Stimulated activated CD4-positive, alpha-beta T cell treated with anti-CD3 and anti-CD28 coated beads, Interleukin-12 subunit alpha, Interleukin-12 subunit beta, amount 100 ng/mL, for 4 hours (primary cell): ENCODE measurements at places on chromosomes 3 and 15.

- no peak for DNase-seq
These were observed 313.9 kb upstream of the CTNNB1 start for GRCh38 chr3:40885430-40885829.

DNA sequence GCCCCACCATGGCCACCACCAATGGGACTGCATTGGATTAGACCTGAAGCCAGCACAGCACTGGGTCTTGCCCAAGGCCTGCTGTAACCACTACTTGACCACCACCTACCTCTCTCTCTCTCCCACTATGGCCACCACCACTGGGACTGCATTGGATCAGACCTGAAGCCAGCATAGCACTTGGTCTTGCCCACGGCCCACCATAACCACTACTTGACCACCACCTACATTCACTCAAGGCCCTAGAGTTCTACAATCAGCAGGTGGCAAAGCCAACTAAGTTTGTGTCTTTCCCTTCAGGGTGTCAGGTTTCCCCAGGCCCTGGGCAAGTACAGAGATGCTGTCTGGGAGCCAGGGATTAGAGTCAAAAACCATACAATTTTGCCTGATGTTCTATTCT, 57.6 kb downstream of the ESYT3 start:
- DNase-seq = no peak

- DNase-seq = peak; percentile 13
These were observed 174.6 kb downstream of the KLHL25 start for GRCh38 chr15:85619992-85620689.

DNA sequence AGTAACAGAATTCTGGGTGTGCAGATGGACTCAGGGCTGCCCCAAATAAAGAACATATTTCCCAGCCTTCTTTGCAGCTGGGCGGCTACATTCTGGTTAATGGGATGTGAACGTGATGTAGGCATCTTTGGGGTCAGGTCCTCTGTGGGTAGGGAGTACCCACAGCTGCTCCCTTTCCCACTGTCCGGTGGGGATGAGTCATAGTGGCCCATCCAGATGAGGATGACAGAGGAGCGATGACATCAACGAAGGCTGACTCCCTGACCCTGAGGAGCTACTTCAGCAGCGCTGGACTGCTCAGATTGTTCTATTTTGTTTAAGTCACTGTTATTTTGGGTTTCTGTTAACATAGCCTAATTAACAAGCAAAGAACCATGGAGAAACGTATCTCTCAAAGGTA, 38.0 kb downstream of the SRPRB start:
- DNase-seq = no peak

GRCh38 chr3:197791892-197792647, 1.0 kb downstream of the LRCH3 start:
- DNase-seq = no peak

GRCh38 chr3:177026505-177027277, 170.6 kb downstream of the TBL1XR1 start:
- DNase-seq = no peak

GRCh38 chr15:63264688-63265293, 12.6 kb upstream of the APH1B start:
- no peak for DNase-seq

DNA sequence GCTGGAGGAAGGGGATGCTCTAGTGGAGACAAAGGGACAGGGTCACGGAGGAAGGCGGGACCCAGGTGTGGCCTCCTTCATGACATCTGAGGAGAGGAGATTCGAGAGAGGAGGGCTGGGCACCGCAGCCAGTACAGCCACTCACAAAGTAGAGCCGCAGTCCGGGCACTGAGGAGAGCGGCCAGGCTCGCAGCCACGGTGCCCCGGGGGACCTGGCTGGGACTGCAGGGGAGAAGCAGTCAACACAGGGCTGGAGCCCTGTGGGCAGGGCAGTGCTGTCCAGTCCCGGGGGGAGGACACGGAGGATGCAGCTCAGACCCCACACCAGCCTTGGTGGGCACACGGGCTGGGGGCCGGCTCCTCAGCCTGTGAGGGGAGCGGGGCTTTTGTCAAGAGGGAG, 40.3 kb downstream of the HMCES start:
- DNase-seq = no peak

DNA sequence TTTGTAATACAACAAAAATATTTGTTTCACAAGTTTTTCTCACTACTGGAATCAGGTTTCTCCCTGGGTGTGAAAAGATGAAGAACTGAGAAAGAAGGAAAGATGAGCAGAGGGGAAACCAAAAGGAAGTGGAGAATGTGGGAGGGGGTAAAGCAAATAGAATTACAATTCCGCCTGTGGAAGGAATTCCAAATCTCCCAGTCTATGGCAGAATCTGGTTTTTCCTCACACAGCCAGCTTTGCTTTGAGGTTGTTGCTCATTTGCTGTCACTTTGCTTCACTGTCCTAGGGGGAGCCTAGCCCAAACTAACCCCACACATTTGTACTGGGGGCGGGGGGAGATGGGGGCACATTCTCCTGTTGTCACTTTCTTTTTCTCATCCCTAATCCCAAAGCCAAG, 43.9 kb downstream of the RPL22L1 start:
- DNase-seq = no peak

DNA sequence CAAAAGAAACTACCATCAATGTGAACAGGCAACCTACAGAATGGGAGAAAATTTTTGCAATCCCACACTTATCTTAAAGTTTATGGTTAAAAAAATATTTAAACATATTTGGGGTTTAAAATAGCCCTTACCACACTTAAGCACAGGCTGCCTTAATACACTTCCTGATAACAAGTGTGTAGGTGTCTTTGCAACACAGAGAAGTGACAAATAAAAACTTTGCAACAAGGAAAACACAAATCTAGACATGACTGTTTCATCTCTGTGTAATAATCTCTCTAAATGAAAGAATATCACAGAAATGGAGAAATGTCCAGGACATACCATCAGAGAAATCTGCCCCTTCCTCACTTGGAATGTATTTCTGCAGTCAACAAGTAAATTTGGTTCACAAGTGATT, 464.1 kb upstream of the ARHGEF26 start:
- no peak for DNase-seq

DNA sequence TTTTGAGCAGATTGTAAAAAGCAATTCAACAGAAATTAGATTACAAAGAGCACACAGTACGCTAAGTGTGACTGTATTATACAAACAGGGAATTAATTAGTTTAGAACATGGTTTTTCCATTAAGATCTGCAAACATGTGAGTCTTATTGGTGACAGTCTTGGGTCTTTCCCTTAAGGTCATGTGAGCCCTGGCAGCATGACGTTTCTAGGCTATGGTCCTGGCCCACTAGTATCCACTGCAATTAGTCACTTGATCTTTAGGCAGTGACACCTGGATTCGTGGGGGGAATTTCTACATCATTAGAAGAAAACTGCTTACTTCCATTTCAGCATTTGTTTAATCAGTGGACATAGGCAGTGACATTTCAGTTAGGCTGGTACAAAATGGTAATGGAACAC, 360.2 kb upstream of the NR2F2 start:
- DNase-seq = no peak

- DNase-seq = no peak
These were observed 36.6 kb upstream of the MTMR10 start for GRCh38 chr15:31027910-31028578.

- no peak for DNase-seq
These were observed 44.8 kb downstream of the ANP32A start for GRCh38 chr15:68775671-68776476.

GRCh38 chr3:183968666-183969245, 48.9 kb downstream of the ABCC5 start:
- DNase-seq = no peak

- no peak for DNase-seq
These were observed 827.0 kb downstream of the CADM2 start for GRCh38 chr3:85785766-85786165.

DNA sequence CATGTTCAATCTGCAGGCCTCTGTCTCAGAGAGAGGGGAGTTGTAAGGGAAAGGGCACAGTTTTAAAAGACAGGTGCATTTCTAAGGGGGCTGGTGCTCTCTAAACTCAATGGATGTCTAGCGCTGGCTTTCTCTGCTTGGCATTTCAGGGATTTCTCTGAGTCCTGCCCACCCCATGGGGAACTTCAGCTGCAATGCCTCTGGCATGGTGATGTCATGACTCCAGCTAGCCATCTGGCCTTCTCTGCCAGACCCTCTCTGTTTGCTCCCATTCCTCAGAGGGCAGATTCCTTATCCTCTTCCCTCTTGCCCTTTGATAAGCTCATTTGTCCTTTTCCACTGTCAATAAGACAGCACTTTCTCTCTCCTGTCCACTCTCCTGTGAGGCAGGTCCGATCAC, 40.8 kb downstream of the RPLP1 start:
- no peak for DNase-seq

GRCh38 chr3:64460141-64460730, 227.6 kb downstream of the ADAMTS9 start:
- no peak for DNase-seq

DNA sequence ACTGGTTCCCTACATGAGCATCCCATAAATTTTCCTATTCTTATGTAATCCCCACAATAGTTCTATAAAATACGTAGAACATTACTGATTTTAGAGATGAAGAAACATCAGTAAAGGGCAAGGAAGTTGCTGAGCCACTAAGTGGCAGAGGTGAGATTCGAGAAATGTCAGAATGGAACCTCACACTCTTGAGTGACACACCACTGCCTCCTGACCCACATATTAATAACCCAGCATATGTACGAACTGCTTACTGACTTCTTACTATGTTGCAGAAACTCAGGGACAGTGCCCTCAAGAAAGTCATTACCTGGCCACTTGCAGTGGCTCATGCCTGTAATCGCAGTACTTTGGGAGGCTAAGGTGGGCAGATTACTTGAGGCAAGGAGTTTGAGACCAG, 1022.4 kb downstream of the FHIT start:
- no peak for DNase-seq

DNA sequence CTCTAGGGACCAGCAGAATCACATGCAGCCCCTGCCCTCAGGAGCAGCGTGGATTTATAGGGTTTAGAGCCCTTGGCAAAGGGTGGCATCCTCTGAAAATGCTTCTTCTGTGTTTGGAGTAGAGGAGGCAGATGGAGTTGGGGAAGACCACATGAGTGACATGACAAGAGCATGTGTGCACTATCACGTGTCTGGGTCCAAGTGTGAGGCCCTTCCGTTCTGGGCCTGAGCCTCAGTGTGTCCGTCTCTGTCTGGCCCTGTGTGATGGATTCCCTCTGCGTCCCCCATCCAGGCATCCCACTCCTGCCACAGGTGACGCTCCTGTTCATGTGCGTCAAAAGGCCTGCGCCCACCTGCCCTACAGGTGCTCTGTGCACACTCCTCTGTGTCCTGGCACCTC, 30.1 kb downstream of the FGD5 start:
- DNase-seq = no peak

GRCh38 chr3:182725372-182726251, 67.7 kb upstream of the ATP11B start:
- no peak for DNase-seq

GRCh38 chr3:155702745-155703591, 41.9 kb downstream of the PLCH1 start:
- DNase-seq = no peak

GRCh38 chr3:42934910-42935309, 29.0 kb downstream of the ZNF662 start:
- no peak for DNase-seq

- no peak for DNase-seq
These were observed 540.9 kb downstream of the MAGI1 start for GRCh38 chr3:65497846-65498245.

DNA sequence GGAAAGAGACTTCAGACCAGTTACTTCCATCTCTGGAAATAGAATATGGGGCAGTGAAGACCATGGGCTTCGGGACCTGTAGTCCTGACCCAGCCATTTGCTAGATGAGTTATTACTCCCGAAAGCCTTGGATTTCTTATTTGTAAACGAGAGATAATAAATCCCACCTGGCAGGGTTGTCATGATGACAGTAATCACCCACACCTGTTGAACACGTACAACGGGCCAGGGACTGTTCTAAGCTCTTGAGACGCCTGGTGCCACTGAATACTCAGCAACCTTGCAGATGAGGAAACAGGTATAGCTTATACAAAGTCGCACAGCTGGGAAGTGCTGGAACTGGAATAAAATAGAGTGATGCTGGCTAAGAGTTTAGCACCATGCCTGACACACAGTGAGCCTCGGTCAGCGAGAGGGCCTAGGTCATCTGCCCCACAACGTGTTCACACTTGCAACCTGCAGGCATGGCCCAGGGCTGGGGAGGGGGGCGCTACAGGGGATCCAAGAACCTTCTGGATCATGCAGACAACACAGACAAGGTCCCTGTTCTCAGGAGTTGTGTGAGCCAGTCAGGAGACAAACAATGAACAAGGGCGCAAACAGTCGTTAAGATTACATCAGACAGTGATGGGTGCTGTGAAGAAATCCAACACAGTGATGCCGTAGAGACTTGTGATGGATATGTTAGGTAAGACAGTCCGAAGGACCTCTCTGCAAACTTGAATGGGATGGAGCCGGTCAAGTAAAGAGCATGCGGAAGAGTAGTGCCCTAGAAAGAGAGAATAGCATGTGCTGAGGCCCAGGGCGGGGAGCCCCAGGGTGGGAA, 89.2 kb downstream of the CORO2B start:
- no peak for DNase-seq

- DNase-seq = no peak
These were observed 17.2 kb upstream of the TCAIM start for GRCh38 chr3:44321335-44321734.

DNA sequence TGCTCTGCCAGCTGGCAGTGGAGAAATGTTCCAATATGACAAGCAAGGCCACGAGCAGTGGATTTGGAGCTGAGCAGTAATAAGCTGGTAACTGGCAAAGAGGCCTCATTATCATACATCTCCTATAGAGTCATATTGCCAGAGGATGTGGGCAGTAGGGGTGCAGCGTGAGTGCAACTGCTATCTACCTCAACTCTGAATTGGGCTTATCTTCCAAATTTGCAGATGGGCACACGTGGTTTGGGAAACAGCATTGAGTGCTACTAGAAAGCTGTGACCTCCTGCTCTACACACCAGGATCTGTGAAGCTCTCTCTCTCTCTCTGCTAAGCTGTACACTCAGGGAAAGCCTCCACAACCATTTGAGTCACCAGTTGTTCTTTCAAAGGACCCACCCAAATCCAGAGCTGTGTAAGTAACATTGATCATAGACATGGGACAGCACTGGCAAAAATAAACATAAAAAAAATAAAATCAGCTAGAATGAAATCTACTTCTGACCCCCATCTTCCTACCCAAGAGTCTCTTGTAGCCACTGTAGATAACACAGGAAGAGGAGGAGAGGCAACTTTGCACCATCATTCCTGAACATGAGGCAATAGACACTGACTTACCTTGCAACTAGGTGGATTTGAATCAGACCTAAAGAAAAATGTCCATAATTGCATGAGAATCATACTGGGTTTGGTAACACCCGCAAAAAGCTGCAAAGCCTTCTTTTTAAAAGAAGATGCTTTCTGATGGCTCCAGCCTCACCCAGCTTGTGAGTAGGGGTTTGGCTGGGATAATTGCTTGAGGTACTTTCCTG, 82.9 kb upstream of the THBS1 start:
- no peak for DNase-seq

DNA sequence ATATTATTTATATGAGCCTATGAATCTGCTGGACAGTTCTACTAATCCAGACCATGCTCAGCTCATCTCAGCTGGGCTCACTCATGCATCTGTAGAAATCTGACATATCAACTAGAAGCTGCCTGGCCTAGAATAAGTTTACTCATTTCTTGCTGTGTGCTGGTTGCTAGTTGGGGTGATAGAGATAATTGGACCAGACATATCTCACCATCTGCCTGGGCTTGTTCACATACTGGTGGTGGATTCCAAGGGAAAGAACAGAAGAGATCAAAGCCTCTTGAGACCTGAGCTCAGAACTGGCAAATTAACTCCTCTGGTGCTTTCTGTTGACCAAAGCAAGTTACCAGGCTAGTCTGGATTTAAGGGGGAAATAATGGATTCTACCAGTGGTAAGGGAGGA, 109.1 kb downstream of the NSUN3 start:
- DNase-seq = no peak

- DNase-seq = no peak
These were observed 89.9 kb upstream of the TBL1XR1 start for GRCh38 chr3:177287231-177287630.
